Esophagus muscularis mucosa (tissue), 4 donors: ENCODE measurements at places on chromosomes 16 and 17. TPM values are rescaled to one million over a fixed set of nuclear protein-coding genes. Genes with fewer than 3 reads are reported as not detected.

- DNase-seq = no peak
- peaks cover 44% of the 10 kb centered on the region for H3K4me1 ChIP-seq
- H3K36me3 ChIP-seq = peaks cover 34% of the 10 kb centered on the region
These were observed 1.4 kb downstream of the CHMP6 start for GRCh38 chr17:80992948-80993624.

DNA sequence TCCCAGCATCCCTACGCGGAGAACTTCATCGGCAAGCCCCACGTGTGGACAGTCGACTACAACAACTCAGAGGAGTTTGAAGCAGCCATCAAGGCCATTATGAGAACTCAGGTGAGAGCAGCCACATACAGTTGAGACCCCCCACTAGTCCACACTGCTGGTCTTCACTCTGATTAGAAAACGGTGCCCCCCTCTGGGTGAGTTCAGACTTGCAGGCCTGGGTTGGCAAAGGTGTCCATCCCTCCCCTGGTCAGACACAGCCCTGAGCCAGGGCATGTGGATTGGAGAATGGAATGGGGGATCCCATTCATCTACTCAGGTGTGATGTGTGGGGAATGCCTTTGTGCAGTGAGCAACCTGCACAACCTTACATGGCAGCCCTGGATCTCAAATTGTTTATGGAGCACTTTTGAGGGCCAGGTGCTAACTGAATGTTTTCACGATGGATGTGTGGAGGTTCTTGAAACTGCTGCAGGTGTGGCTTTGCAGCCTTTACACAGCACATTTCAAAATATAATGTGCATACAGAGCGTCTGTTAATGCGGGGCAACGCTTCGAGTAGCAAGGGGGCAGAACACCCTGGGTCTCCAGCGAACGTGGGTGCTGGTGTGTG is 72.6 kb downstream of the MGAT5B start:
- no peak overlapping the region for H3K27ac ChIP-seq
- DNase-seq = no peak
- no peaks in the 10 kb centered on the region for H3K4me1 ChIP-seq

DNA sequence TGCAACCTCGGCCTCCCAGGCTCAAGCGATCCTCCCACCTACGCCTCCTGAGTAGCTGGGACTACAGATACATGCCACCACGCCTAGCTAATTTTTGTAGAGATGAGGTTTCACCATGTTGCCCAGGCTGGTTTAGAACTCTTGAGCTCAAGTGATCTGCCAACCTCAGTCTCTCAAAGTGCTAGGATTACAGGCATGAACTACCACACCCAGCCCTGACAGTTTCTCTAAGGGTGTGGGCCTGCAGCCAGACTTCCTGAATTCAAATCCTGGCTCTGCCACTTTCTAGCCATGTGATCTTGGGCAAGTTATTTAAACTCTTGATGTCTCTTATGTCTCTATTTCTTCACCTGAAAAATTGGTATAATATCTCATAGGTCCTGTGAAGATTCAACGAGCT is 5.6 kb downstream of the CUEDC1 start:
- H3K36me3 ChIP-seq = no peaks in the 10 kb centered on the region
- peaks cover 97% of the 10 kb centered on the region for H3K4me1 ChIP-seq
- peak overlapping the region; percentile 100 for H3K27ac ChIP-seq

DNA sequence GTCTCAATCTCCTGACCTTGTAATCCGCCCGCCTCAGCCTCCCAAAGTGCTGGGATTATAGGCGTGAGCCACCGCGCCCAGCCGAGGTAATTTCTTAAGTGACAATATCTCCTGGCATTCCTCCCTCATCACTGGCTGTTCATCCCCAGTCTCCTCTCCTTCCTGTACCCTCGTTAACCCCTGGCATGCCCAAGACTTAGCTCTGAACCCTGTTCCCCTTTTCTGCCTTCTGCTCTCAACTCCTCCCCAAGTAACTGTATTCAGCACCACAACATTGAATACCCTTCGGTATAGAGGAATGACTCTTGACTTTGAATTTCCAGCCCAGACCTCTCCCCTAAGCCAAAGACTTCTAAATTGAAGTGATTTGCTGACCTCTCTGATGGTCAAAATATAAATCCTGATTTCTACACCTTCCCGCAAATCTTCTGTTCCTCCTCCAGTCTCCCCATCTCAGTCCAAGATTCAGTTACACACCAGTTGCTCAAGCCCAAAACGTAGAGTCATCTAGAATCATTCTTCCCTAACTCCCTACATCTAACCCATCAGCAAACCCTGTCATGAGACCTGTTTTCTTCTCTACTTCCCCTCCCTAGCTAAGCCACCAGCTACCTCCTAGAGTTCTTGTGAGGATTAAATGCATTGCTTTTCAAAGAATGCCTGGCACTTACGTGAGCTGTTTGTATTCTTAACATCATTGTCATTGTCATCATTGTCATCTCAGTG is 14.8 kb downstream of the PMP22 start:
- DNase-seq = peak; percentile 42
- no peak overlapping the region for H3K4me3 ChIP-seq
- H3K27ac ChIP-seq = no peak overlapping the region
- no peaks in the 10 kb centered on the region for H3K27me3 ChIP-seq
- H3K36me3 ChIP-seq = peaks cover 86% of the 10 kb centered on the region
- peaks cover 96% of the 10 kb centered on the region for H3K4me1 ChIP-seq

DNA sequence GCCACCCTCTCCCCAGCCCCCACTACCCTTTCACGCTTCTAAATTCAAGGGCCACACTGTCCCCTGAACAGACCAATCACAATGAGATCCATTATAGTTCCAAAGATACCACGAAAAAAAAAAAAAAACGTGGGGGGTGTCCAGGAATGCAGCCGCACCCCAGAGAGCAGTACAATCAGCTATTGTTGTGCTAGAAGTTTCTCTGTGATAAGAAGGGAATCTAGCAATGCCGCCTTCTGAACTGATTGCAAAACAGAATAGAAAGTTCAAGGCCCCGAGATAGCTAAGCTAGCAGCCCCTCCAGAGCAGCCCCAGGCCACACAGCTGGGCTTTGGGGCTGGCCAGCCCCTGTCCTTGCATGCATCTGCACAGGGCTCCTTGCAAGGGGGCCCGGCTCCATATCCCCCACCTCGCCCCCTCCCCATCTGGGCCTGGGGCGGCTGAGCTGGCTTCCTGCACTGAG is 86.9 kb upstream of the CBX4 start:
- no peaks in the 10 kb centered on the region for H3K36me3 ChIP-seq
- peaks cover 91% of the 10 kb centered on the region for H3K27me3 ChIP-seq

The PRAC1 gene
- not detected for total RNA-seq

GRCh38 chr16:10076037-10076436 is 106.2 kb downstream of the GRIN2A start:
- H3K27me3 ChIP-seq = no peaks in the 10 kb centered on the region
- H3K4me3 ChIP-seq = no peak overlapping the region
- H3K36me3 ChIP-seq = no peaks in the 10 kb centered on the region
- DNase-seq = no peak
- H3K27ac ChIP-seq = no peak overlapping the region

DNA sequence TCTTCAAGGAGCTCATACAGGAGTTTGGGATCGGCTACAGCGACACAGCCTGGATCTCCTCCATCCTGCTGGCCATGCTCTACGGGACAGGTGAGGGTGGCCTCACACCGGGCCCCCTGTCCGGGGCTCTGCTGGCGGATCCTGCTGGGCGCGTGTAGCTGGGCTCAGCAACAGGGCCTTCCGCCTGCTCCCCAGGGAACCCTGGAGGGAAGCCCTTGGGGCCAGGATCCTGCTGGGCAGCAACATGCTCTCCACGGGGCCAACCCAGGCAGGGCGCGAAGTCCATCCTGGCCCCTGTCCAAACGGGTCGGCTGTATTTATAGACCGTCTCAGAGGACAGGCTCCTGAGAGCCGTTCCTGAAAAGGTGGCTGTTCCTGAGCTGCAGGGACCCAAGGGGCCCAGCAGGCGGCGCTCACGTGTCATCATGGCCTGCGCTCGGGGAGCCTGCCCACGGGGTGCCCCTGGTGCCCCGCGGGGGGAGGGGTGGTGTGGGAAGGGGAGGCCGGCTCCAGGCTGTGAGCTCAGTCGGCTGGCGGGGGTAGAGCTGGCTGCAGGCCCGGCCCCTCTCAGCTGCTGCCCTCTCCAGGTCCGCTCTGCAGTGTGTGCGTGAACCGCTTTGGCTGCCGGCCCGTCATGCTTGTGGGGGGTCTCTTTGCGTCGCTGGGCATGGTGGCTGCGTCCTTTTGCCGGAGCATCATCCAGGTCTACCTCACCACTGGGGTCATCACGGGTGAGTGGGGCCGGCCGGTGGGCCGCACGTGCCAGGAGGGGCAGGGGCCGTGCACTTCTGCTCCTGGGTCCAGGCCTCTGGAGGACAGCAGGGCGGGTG is 7.5 kb downstream of the SLC16A3 start:
- no peak overlapping the region for H3K4me3 ChIP-seq
- peaks cover 96% of the 10 kb centered on the region for H3K4me1 ChIP-seq
- peak; percentile 93 for DNase-seq

The USP43 gene
- not detected for total RNA-seq

DNA sequence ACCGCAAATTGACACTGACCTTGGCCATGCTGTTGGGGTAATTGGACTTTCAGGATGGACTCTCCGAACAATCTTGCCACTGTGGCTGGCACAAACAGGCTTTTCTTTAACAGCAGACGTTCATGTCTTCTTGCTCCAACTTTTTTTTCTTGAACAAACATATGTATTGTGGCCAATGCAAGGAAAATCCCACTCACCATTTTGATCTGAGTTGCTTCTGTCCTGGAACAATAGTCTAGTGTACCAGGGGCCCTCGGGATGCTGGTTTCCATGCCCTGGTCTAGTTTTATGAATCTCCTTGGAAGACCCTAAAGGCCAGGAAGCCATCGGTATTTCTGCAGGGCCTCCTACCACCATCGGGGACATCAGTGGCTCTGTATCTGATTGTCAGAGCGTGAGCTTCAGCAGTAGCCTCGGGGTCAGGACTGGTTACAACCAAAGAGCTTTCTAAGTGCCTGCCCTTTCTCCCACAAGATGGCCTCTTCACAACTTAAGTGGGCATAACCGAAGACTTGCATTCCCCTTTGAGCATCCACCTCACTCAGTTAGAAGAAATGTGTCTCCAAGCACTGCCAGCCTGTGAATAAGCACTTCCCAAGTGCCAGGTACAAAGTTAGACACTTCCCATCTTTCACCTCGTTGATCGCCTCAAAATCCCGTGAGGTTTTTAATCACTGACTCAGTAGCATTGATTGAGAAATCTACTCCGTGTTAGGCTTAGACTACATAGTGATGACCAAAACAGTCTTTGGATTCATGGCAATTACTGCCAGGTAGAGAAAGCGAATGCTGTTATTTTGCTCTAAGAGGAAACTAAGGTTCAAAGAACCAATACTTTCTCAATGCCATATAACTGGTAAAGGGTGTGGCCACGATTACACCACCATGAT is 87.0 kb upstream of the TBX2 start:
- peaks cover 22% of the 10 kb centered on the region for H3K4me1 ChIP-seq
- DNase-seq = no peak
- H3K27ac ChIP-seq = peak overlapping the region; percentile 78
- H3K4me3 ChIP-seq = no peak overlapping the region

The PRR29 gene
- total RNA-seq = 0.39 TPM

DNA sequence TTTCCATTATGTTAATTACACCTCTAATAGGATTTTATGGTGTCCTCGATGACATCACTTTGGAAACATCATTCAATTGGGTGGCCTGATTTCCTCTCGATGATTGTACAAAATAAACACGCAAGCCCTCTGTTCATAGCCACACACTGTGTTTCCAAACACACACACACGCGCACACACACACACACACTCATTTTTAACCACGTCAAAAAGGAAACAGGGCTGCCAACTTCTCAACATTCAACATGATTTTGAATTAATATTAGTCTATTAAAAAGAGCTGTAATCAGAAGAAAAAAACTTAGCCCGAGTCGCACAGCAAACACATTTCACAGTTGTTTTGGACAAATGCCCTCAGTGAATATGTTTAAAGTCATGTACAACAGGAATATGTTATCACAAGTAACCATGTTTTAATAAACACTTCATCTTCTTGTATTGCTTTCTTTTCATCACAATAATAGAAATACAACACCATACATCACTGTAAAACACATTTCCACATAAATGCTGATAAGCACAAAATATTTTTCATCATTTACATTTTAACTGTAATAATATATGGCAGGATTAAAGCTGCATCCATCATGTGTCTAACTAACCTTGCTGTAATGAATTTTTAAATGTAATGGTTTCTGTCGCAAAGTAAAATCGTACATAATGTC is 219.1 kb upstream of the IRX3 start:
- H3K4me3 ChIP-seq = no peak overlapping the region
- no peak for DNase-seq
- no peaks in the 10 kb centered on the region for H3K36me3 ChIP-seq
- peaks cover 8% of the 10 kb centered on the region for H3K4me1 ChIP-seq
- H3K27ac ChIP-seq = no peak overlapping the region

DNA sequence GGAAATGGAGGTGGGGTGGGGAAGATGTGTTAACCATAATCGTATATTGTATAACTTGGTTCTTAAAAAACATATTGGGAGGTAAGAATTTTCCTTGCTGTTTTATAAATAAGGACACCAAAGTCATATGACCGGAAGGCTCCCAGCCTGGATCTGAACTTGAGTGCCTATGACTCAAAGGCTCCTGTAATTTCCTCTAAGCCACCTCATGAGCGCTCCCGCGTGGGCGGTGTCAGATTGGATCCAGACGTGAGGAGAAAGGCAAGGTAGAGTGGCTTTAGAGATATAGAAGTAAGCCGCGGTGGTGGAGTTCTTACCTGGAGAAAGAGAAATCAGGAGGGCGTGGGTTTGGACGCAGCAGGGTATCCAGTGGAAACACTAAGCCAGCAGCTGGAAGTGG is 196.2 kb upstream of the NLRP1 start:
- no peak for DNase-seq
- H3K27me3 ChIP-seq = no peaks in the 10 kb centered on the region
- H3K4me1 ChIP-seq = no peaks in the 10 kb centered on the region

The CRHR1 gene
- total RNA-seq = 0.52 TPM

- H3K27me3 ChIP-seq = no peaks in the 10 kb centered on the region
- peak within 1 kb of the TSS; percentile 71 for H3K4me3 ChIP-seq
- H3K36me3 ChIP-seq = peaks cover 3% of the 10 kb centered on the region
- peak within 1 kb of the TSS; percentile 97 for H3K27ac ChIP-seq
These were observed at the start of gene SAT2 for GRCh38 chr17:7627250-7628121. SAT2 (minus strand) TSS chr17:7627821; CDS start chr17:7627635, 186 bp downstream.

- H3K36me3 ChIP-seq = no peaks in the 10 kb centered on the region
- H3K27me3 ChIP-seq = no peaks in the 10 kb centered on the region
- no peaks in the 10 kb centered on the region for H3K4me1 ChIP-seq
- no peak for DNase-seq
These were observed 5.9 kb upstream of the UBE2O start for GRCh38 chr17:76458580-76459490.

- H3K4me1 ChIP-seq = no peaks in the 10 kb centered on the region
- H3K27me3 ChIP-seq = no peaks in the 10 kb centered on the region
- H3K36me3 ChIP-seq = no peaks in the 10 kb centered on the region
- DNase-seq = no peak
These were observed 128.8 kb downstream of the RAP1GAP2 start for GRCh38 chr17:2925011-2925410.
